ENCODE measurements at places on chromosomes 2 and 18. TPM values are rescaled to one million over a fixed set of nuclear protein-coding genes. Genes with fewer than 3 reads are reported as not detected.

GRCh38 chr2:143503280-143503679 lies 374.1 kb downstream of the ARHGAP15 start:
- DNase-seq, result no peak

DNA sequence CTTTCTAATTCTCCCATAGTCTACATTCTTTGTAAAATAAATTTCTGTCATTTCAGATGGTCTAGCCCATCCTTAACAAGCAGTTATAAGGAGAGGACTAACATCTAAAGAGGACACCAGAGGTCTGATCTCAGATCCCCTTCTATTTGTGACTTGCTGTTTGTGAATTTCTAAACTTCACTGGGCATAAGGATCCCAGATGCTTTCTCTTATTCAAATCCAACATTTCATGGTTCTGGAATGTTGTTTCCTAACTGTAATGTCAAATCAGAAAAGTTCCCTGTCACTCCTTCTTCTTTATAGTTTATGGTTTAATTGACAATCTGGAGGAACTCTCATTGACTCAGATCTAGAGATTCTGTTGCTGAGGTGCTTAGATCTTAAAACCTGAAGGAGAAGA lies 430.2 kb downstream of the MEIS1 start:
- no peak for DNase-seq

The SCN2A gene
- polyA plus RNA-seq, result 0.27 TPM

DNA sequence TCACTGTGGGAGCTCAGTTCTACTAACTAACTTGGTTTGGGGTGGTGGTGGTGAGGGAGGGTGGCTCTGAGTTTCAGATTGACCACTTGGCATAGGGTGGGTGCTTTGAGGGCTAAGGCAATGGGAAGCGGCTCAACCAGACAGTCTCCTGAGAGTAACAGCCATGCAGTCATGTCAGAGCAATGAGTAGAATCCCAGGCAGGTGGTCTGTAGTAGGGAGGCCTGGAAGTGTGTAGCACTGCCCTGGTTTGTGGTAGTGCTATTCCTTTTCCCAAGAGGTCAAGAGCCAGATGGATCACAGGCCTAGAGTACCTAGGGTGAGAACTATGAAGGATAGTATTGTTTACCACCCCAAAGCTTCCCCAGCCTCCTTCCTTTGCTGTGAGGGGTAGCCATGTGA lies 18.7 kb upstream of the RAPH1 start:
- DNase-seq, result no peak

DNA sequence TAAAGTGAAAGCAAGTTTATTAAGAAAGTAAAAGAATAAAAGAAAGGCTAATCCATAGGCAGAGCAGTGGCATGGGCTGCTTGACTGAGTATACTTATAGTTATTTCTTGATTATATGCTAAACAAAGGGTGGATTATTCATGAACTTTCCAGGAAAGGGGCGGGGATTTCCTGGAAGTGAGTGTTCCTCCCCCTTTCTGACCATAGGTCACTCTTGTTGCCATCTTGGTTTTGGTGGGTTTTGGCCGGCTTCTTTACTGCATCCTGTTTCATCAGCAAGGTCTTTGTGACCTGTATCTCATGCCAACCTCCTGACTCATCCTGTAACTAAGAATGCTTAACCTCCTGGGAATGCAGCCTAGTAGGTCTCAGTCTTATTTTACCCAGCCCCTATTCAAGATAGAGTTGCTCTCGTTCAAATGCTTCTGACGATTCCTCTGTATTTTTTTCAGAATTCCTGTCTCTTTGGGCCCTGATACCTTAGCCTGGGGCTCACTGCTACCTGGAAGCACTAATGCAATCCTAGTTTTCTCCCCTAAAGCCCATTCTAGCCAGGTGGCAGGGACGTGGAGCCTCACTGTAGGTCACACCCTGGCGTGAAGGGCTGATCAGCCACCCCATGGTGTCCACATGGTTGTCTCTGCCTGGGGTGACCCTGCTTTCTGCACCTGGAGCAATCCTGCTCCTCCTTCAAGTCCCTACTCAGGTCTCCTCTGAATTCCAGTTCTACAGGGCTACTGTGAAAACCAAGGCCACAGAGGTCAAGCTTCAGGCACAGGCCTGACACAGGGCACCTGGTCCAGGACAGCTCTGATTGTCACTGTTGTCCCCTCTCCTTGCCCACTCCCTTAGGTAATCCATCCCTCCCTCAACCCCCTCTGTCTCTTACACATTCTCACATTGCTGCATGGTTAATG lies 6.0 kb upstream of the SLC35F6 start:
- no peak for DNase-seq

The NBAS gene
- polyA plus RNA-seq, result 15.8 TPM

GRCh38 chr2:208985644-208986043 lies 438.2 kb upstream of the MAP2 start:
- DNase-seq, result no peak

The SLC40A1 gene
- polyA plus RNA-seq, result 7.2 TPM

The GRHL1 gene
- polyA plus RNA-seq, result not detected

The SERPINB4 gene
- not detected for polyA plus RNA-seq

GRCh38 chr18:61459896-61460648 lies 126.8 kb downstream of the CDH20 start:
- DNase-seq, result no peak

The RGPD3 gene
- polyA plus RNA-seq, result not detected
